ENCODE measurements at places on chromosomes 2 and 18.

- DNase-seq, result no peak
Observed at GRCh38 chr2:120940726-120941256, 205.1 kb downstream of the GLI2 start.

GRCh38 chr2:920999-921398 lies 29.6 kb upstream of the SNTG2 start:
- no peak for DNase-seq

DNA sequence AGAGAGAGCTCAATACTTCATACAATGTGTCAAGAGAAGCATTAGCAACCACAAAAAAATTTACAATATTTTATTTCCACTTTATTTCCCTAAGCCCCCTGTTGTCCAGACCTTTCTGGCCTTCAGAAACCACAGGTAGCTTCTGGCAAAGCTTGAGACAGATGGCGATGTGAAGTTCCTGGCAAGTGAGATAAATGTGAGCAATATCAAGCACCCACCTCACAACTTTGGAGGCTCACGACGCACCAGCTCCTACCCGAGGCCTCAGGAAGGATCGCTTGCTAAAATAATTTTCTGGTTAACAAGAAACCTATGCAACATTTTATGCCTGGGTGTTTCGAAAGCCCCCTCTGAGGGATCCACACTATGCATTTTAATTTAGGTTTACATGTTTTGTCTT lies 158.1 kb upstream of the CHAC2 start:
- no peak for DNase-seq

- DNase-seq, result no peak
Observed at GRCh38 chr2:59302683-59303082, 1061.6 kb upstream of the FANCL start.

DNA sequence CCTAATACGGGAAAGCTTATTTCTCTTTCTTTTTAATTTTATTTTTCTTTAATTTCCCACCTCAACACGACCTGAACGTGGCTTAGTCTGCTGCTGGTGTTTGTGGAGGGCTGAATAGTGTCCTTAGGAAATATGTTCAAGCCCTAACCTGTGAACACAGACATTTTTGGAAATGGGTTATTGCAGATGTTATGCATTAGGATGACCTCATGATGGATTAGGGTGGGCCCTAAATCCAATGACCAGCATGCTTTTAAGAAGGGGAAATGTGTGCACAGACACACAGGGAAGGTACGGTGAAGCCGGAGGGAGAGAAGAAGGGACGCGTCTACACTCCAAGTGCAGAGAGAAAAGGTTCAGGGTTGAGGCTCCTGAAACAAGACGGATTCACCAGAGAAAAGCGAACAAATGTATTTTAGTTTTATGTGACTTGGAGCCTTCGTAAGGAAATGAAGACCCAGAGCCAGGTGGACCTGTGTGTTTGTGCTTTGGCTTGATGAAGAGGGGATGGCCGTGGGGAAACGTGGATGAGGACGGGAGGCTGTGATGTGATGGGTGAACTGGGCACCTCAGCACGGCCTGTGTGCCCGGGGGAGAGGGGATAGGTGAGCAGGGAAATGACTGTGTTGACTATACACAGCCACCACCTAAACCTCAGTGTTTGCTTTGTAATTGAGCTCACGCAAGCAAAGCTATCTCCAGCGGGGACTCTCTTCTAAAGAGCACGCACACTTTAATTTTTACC lies 37.5 kb downstream of the RTP5 start:
- DNase-seq, result no peak

- no peak for DNase-seq
Observed at GRCh38 chr2:44573996-44574395, 212.2 kb downstream of the CAMKMT start.

GRCh38 chr2:217293046-217293445 lies 433.2 kb upstream of the TNP1 start:
- DNase-seq, result no peak

DNA sequence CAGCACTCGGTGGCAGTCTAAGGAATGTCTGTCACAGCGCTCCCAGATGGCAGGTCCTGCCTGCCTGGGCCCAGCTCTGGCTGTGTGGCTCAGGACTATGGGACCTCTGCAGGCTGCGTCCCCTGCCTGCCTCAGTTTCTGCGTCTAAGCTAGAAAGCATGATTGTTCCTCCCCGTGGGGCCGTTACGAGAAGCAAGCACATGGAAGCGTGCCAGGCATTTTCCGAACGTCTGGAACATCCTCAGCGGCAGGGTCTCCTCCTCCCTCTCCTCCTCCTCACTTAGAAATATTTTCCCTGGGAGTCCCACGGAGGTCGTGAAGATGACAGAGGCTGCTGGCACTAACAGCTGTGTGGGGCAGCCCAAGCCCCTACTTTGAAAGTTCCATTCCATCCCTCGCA lies 43.3 kb downstream of the LRRFIP1 start:
- no peak for DNase-seq

DNA sequence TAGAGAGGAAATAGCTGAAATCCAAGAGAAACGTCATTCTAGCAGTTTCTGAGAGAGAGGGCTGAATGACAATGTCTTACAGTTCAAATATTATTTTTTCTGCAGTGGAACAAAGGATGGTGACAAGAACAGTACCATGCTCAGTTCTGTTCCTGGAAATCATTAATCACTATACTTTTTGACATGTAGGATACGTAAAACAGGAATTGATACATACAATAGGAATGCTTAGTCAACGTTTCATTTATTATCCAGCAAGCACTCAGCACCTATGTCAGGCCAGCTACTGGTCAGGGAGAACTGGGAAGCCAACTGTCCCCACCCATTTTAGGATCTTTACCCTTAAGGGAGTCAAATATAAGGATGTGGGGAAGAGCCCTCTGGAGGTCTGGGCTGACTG lies 114.7 kb downstream of the DHRS9 start:
- DNase-seq, result no peak

DNA sequence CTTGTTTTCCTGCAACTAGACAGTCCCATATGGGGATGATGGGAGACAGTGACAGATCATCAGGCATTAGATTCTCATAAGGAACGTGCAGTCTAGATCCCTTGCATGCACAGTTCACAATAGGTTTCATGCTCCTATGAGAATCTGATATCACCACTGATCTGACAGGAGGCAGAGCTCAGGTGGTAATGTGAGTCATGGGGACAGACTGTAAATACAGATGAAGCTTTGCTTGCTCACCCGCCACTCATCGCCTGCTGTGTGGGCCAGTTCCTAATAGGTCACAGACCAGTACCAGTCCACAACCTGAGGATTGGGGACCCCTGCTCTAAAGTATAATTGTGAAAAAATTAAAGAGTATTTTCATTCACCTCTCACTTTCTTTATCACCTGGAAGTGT lies 23.6 kb upstream of the RAB1A start:
- DNase-seq, result no peak

DNA sequence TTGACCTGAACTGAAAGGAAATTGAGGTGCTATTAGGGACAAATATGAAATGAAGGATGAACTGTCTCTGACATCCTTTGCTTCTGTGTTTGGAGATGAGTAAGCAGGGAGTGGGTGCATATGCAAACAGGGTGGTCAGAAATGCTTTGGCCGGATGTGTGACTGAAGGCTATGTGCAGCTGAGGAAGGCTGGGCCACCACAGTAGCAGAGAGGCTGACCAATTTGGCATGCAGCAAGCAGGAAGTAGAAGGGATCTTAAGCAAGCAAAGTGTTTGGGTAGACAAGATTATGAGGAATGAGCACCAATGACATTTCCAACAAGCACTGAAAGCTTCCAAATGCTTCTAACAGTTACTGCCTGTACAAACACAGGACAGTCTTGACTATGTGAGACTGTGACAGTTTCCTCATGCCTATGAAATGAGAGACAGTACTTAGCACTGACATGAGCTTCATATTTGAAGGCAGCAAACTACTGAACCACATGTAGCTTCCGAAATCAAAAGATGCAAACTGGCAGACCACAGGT lies 3.3 kb upstream of the ACTR3 start:
- no peak for DNase-seq

GRCh38 chr2:64015391-64015790 lies 3.8 kb downstream of the VPS54 start:
- DNase-seq, result no peak

GRCh38 chr2:122081751-122082150 lies 326.3 kb downstream of the TSN start:
- DNase-seq, result no peak

- DNase-seq, result no peak
Observed at GRCh38 chr2:18987592-18988073, 370.8 kb downstream of the OSR1 start.

- no peak for DNase-seq
Observed at GRCh38 chr2:20451341-20451740, 4.5 kb downstream of the RHOB start.

GRCh38 chr2:191234376-191234775 lies 10.8 kb upstream of the MYO1B start:
- no peak for DNase-seq

DNA sequence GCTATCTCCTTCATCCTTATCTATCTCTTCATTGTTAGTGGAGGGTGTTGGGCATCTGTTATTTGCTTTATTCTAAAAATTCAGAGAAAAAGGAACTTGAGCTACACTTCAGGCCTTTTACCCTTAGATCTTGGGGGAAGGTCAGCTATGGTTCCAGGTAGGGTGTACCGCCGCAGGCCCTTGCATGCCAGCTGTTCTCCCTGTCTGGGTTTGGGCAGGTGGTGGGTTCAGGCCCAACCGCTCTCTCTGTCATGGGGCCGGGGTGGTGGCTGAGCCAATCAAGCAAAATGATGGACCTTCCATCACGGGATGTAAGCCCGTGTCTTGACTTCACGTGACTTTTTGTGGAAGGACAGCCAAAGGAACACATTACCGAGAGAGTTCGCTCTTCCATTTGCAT lies 231.1 kb downstream of the LDLRAD4 start:
- DNase-seq, result no peak

DNA sequence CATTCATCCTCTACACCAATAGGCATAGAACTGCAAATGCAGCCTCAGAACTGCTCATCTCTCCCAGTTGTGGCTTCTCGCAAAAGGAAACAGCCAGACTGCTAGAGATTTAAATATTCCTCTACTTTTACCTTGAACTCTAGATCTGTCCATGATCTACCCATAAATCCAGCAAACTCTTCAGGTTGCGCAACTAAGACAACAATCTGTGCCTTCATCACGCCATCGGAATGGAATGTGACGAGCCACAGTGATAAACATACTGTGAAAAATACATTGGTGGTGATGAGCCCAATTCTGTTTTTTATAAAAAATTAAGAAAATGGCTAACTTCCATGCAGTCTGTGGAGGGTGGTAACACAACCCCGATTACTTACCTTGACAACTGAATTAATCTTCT lies 626.7 kb downstream of the LRRTM4 start:
- DNase-seq, result no peak

DNA sequence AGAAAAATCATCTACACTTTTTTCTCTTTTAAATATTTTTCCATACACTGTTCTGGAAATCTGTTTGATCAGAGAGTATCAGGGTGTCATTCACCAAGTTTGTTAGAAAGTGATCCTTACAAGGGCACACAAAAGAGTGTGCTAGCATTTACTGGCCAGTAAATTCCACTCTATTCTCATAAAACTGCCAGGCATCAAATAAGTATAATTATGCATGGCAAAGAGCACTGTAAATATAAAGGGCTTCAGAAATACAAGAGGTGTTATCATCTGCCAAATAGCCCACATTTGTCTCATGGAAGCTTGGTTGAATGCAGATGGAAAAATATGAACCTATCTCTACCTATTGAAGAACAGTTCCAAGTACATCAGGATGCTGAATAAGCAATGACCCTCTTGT lies 847.3 kb upstream of the ACVR2A start:
- DNase-seq, result no peak

DNA sequence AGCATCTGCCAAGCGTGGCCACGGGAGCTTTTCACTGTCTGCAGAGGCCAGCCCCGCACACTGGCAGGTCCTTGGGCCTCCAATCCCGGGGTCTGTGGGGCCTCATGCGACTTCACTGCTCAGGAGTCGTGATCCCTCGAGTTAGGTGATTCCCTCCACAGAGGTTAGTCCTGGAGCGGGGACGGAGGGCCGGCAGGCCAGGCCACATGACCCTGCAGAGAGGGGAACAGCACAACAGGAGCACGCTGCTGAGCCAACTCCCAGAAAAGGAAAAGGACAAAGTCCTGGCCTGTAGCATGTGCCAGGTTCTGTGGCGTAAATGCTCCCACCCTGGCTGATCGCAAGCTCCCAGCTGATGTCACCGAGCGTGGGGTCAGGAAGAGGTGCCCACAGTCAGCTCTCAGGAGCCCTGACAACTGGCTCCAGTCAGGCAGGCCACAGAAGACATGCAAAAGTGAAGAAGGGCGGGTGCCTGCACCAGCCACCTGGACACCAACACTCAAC lies 15.3 kb upstream of the PRLH start:
- no peak for DNase-seq

- DNase-seq, result peak; percentile 38
Observed at GRCh38 chr18:72811047-72811446, 56.7 kb downstream of the NETO1 start.

DNA sequence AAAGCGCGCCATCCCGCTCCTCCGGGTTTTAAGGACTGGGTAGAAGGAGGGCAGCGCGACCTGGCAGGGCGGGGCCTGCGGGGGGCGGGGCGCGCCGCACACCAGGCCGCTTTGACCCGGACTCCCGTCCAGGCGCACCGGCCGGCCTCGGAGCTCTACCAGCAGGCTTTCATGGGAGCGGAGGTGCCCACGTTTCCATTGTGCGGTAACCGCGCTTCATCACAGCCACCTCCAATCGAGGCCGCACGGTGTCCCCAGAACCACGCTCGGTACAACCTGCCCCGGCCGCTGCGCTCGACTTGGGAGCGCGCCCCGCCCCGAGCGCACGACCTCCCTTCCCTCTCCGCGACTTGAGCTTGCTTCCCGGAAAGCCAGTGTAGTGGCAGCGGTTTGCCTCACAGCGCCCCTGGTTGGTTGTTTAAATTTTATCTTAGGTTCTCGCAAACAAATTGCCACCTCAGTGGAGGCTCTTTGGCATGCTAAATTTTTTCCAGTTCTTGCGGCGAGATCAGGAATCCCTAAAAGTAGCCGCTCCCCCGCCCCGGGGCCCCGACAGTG lies 280 bp upstream of the CYP1B1 start:
- DNase-seq, result no peak

DNA sequence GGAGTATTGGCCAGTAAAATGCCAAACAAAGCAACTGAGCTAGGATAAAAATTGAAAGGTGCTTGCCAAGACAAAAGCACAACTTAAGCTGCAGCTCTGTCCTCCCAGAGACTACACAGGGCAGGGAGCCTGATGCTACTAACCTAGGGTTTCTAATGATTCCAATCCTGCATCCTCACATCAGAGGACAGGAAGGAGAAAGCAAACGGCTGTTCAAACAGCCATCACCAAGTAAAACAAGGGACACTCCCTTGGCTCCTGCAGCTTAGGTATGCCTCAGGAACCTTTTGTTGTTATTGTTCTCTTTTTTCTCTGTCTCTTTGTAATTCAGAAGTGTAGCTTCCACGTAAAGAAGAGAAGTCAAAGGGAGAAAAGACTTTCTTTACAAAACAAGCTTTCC lies 99.5 kb downstream of the TCF4 start:
- DNase-seq, result no peak
